ENCODE measurements at places on chromosomes 11 and 22. TPM values are rescaled to one million over a fixed set of nuclear protein-coding genes. Genes with fewer than 3 reads are reported as not detected.
A peak's percentile ranks its signal among the peaks of the same experiment; 100 is the strongest.

KCNK7 gene
- total RNA-seq: 0.27 TPM

RAG1 gene
- 0.36 TPM for total RNA-seq

LDHAL6A gene
- 0.54 TPM for total RNA-seq

KDM4D gene
- total RNA-seq: 1.8 TPM

STARD10 gene
- total RNA-seq: 14.5 TPM

GRCh38 chr11:125102510-125102909, 8.9 kb downstream of the TMEM218 start:
- DNase-seq: no peak

- peak; percentile 38 for DNase-seq
Measured at GRCh38 chr11:132817387-132817786, 714.9 kb downstream of the OPCML start.

DNA sequence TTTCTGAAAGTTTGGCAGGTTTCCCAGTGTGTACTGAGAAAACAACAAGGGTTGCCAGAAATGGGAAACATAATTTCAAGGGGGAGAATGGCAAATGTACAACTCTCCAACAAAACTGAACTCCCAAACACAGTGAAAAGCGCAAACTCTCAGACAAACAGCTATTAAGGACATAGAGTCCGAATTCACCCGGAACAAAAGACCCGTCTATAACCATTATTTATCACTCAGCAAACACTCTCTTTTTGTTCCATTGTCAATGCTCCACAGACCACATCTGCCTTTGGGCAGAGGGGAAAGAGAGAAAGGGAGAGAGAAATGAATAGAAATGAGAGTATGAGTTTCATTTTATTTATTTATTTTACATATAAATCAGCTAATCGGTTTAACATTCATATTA, 21.7 kb downstream of the KIRREL3 start:
- no peak for DNase-seq

DNA sequence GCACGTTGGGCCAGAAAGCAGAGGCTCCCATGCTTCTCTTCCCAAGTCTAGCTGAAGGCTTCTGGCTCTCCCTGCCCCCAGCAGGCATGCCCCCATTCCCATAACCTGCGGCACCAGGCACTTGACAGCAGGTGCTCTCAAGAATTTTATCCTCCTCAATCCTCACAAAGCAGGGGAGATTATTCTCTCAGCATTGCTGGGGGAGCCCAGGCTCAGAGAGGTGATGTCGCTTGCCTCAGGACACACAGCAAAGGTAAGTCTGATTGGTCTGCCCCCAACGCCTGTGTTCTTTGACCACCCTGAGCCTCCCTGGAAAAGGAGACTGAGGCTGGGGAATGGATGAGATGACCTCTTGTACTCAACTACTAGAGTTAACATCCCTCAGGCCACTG, 4.8 kb downstream of the TST start:
- DNase-seq: no peak

DNA sequence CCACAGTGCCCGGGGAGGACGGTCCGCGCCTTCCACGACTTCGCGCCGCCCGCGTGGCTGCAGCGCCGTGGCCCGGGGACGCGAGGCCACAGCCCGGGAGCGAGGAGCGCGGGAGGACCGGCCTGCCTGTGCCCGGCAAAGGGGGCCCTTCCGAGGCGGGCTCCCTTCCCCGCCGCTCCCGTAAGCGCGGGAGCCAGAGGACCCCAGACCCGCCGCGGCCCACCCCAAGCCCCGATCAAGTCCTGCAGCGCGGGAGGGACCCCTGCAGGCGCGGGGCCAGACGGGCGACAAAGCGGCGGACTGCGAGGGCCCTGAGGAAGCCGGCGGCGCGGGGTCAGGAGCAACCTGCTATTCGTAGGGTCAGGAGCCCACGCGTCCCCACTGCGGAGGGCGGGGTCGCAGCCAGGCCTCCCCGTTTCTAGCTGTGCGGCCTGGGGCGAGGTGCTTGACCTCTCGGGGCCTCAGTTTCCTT, 110.3 kb downstream of the WNT7B start:
- no peak for DNase-seq

GRCh38 chr11:94732617-94733281, 35.4 kb upstream of the AMOTL1 start:
- DNase-seq: no peak

- DNase-seq: no peak
Measured at GRCh38 chr11:116733043-116733755, 39.6 kb downstream of the BUD13 start.

DNA sequence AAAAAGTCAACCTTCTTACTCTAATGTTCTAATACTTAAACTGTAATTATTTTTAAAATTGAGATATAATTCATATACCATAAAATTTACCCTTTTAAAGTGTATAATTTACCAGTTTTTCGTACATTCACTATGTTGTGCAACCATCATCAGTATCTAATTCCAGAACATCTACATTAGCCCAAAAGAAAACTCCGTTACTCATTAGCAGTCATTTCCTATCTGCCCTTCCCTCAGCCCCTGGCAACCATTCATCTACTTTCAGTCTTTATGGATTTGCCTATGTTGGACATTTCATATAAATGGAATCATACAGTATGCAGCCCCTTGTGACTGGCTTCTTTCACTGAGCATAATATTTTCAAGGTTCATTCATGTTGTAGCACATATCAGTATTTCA, 22.2 kb downstream of the SGSM3 start:
- DNase-seq: no peak

- DNase-seq: no peak
Measured at GRCh38 chr11:77959434-77959833, 35.0 kb downstream of the INTS4 start.

GRCh38 chr22:29268511-29269229, 602 bp downstream of the EWSR1 start:
- peak; percentile 76 for DNase-seq

GRCh38 chr11:8766043-8766987, 83.7 kb downstream of the RPL27A start:
- no peak for DNase-seq

GRCh38 chr22:19525666-19526065, 1.5 kb upstream of the CLDN5 start:
- DNase-seq: no peak

DNA sequence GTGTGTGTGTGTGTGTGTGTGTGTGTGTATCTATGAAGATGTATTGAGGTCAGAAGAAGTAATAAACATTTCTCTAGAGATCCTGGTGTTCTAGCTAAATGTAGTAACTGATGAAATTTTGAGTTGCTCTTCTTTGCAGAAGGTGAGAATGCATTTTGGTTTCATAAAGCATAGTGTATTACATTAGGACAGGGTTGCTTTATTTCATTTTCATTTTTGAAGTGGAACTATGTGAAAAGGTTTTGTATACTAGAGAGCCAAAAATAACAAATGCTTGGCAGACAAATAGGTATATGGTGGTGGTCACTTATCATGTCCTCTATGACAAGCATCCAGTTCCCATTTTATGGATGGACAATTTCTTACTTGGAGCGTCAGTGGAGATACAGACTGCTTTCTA, 99.0 kb downstream of the CASP12 start:
- no peak for DNase-seq

DNA sequence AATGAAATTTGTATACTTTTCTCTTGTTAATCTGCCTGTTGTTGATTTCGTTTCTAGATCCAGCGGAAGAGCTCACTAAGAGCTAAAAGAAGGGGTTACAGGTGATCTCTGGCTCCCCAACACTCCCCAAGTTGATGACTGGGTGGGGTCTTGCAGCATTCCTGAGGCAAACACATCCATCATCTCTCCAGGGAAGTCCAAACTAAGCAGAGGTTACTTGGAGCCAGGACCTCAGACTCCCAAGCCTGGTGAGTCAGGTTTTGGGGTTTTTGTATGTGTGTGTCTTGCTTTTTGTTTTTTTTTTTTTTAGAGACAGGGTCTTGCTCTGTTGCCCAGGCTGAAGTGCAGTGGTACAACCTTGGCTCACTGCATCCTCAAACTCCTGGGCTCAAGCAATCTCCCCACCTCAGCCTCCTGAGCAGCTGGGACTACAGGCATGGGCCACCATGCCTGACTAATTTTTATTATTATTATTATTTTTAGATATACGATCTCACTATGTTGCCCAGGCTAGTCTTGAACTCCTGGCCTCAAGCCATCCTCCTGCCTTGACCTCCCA, 11.5 kb upstream of the RPS3 start:
- no peak for DNase-seq

- no peak for DNase-seq
Measured at GRCh38 chr11:66333220-66333877, 2.9 kb downstream of the RIN1 start.

GRCh38 chr11:101003468-101003867, 126.1 kb downstream of the PGR start:
- no peak for DNase-seq

GRCh38 chr11:120326845-120327281, 1.8 kb downstream of the TLCD5 start:
- no peak for DNase-seq

DNA sequence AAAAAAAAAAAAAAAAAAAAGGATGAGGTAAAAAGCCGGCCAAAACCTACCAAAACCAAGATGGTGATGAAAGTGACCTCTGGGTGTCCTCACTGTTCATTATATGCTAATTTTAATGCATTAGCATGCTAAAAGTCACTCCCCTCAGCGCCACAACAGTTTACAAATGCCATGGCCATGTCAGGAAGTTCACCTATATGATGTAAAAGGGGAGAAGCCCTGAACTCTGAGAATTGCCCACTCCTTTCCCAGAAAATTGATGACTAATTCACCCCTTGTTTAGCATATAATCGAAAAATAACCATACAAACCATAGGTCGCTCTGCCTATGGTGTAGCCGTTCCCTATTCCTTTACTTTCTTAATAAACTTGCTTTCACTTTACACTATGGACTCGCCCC, 11.1 kb downstream of the C11orf96 start:
- no peak for DNase-seq

DNA sequence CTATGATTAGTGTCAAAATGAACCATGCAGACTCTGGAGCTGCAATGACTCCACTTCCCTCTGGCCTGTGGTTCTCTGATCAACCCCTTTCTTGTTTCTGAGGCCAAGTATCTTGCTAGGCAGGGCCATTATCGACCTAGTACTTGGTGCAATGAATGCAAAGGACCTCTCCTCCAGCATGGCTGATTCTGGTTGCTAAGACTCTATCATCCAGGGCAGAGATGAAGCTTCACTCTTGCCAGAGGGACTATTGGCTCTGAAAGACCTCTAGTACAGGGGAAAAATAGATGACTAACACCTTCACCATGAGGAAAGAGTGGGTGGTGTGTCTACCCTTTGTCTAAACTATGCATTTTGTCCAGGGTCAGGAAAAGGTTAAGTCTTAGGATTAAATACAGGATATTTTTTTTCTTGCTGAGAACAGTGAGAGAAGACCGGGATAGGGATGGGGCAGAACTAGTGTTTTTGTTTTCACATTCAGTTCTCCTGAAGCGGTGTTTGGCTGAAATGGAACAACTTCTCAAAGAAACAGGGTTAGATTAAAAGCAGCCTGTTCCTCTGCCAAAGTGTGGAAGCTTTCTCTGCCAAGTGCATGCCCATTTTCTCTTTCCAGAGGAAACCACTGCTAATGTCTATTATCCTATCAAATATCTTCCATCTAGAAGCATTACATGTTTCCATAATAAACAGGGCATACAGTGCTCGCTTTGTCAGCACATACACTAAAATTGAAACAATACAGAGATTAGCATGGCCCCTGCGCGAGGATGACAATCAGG, 5.0 kb upstream of the MTFP1 start:
- no peak for DNase-seq

DNA sequence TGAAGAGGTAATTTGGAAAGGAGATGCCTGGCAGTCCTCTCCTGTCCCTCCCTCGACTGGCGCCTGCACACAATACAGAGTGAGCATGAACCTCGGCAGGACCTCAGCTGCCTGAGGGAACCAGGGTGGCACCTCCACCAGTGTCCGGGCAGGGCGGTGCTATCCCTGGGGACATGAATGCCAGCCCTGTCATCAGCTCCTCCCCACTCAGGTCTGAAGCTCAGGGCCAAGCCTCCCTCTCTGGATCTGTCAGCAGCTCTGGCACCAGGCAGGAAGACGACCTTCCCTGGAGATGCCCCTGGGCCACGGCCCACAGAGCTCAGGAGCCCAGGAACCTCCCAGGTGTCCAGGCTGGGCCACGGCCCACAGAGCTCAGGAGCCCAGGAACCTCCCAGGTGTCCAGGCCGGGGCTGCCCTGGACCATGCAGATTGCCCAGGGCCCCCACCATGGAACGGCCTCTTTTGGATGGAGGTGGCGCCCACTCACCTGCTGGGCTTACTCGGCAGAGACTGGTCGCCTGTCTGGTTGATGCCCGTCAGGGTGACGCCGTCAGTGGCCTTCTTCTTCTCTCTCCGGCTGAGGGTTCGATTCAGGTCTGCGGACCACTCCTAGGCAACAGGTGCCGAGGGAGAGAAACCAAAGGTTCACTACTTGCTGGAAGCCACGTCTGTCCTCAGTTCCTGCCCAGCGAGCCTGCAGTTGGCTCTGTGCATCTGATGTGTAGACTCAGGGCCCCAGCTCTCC, 21.7 kb upstream of the ARFGAP3 start:
- no peak for DNase-seq

DNA sequence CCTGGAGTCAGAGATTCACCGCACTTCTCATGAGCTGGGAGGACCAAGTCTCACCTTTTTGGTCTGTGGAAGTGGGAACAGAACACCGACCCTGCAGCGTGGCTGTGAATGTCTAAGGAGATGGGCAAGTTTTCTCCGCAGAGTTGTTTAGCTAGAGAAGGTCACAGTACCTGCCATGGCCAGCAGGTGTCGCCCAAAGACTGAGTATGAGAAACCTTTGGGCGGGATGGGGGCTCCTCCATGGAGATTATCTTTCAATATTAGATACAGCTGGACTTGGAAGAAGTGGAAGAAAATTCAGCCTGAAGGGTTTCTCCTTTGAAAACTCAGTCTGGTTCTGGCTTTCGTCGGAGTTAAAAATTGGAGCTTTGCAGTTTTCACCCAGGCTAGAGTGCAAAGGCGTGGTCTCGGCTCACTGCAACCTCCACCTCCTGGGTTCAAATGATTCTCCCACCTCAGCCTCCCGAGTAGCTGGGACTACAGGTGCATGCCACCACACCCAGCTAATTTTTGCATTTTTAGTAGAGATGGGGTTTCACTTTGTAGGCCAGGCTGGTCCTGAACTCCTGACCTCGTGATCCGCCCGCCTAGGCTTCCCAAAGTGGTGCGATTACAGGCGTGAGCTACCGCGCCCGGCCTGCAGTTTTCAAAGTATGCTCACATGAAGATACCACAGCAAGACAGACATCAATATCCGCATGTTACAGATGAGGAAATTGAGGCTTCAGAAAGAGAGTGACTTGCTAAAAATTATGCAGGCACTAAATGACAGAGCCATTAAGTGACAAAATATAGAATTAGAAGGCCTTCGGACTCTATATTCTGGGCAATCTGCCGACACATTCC, 10.7 kb upstream of the DSCAML1 start:
- peak; percentile 71 for DNase-seq

GRCh38 chr11:64285885-64286800, 495 bp downstream of the GPR137 start:
- DNase-seq: peak; percentile 62

All from cerebellum (tissue), 4 donors.